Activated CD4-positive, alpha-beta T cell treated with anti-CD3 and anti-CD28 coated beads, Interleukin-2, amount 10 ng/mL, durations not matched to agents 24 days and 14 days (primary cell): ENCODE measurements at places on chromosomes 2 and 18. TPM values are rescaled to one million over a fixed set of nuclear protein-coding genes. Genes with fewer than 3 reads are reported as not detected.
A peak's percentile ranks its signal among the peaks of the same experiment; 100 is the strongest.

The ACMSD gene
- not detected in 2 replicates for total RNA-seq

The RASGRP3 gene
- total RNA-seq, result 3.3 and 5.3 TPM in 2 replicates

The AGXT gene
- not detected in 2 replicates for total RNA-seq

The STARD6 gene
- not detected in 2 replicates for total RNA-seq

The REG1A gene
- not detected in 2 replicates for total RNA-seq

The FTCDNL1 gene
- 2.0 and 2.1 TPM in 2 replicates for total RNA-seq

GRCh38 chr2:44912660-44913059, 28.8 kb upstream of the SIX3 start:
- no peak for DNase-seq

DNA sequence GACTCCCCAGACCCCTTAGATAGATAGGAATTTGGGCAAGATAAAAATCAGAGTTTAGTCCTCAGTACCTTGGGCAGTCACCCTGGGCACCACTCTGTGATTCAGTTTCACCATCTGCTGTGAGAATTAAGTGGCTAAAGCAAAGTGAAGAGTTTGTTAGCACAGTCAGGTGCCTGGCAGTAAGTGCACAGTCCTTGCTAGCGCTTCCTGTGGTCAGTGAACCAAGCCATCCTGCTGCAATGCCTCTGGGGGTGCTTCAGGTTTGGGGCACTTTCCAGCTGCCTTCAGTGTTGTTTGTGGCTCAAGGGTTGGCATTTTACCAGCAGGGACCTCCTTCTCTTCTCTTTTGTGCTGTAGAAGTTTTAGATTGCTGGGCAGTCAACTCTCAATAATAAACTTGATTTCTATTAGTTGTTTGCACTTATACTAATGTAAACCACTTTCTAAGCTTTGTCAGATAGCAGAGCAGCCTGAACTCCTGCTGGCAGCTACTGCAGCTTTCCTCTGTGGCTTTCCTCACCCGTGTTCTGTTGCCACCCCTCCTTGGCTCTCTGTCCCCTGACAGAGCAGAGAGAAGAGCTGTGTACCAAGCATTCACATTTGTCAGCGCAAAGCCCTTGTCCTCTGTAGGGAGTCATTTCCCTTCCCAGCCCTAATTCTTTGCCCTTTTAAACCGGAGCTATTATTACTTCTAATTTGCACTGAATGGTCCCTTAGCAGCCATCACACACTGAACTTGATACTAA, 48.4 kb upstream of the RMP24 start:
- DNase-seq, result no peak

GRCh38 chr2:164388511-164388910, 232.8 kb downstream of the GRB14 start:
- DNase-seq, result no peak

GRCh38 chr2:2850859-2851258, 519.8 kb upstream of the MYT1L start:
- DNase-seq, result no peak

- DNase-seq, result no peak
These were observed 119.2 kb downstream of the KCNF1 start for GRCh38 chr2:11030909-11031308.

DNA sequence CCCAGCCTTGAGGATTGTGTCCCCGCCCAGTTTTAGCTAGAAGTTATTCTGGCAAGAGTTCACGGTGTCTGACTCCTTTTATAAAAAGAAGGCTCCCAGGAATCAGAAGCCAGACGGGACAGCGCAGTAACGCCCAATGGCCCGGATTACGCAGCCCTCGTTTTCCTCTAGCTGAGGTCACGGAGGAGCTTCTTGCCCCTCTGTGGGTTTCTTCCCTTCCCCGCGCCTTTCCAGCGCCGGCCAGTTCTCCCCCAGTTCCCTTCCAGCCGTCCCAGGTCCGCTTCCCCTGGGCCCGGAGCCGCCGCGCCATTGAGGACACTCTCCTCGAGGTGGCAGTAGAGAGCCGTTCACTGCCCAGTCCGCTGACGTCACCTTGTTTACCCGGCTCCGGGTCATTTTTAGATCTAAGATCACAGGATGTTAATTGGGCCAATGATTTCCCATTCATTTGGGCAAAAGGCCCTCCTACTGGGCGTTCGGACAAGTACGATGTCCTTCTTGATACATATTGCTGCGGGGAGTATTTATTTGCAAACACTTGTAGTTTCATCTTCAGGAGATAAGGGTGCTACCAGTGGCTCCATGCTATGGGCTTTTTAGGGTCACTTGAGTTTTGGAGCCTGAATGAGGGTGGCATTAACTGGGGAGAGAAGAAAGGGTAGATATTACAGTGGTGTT, 81.5 kb upstream of the PPM1B start:
- peak; percentile 96 for DNase-seq

DNA sequence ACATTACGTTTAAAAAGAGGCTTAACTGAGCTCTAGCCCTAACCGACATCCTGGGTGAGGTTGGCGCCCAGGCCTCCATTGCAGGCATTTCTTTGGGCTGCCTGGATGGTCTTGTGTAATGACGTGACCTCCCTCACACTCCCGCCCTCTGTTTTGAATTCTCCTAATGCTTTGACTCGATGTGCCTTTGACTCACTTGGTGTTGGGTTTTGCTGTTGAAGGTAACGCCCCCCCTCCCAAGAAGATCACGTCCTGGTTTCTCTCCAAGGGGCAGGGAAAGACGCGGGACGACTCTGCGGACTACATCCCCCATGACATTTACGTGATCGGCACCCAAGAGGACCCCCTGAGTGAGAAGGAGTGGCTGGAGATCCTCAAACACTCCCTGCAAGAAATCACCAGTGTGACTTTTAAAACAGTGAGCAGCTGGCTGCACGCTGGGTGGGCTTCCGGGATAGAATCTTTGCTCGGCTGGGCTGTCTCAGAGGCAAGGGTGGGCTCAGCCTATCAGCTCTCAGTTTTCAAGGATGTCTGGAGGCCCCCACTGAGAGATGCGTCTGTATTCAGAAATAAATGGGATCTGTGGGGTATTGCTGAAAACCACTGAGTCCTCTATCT, 87.9 kb upstream of the ATG16L1 start:
- DNase-seq, result no peak

DNA sequence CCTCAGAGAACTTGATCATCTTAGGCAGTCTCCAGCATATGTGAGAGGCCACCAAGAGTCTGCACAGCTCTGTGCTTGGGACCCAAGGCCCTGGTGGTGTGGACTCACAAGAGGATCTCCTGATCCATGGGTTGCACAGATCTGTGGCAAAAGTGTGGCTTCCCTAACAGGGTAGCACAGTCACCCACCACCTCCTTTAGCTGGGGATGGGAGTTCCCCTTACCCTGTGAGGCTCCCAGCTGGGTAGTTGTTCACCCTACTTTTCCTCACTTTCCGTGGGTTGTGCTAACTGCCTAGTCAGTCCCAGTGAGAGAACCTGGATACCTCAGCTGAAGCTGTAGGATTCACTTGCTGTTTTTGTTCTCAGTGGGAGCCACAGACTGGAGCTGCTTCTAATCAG, 123.7 kb downstream of the FTCDNL1 start:
- no peak for DNase-seq

- no peak for DNase-seq
These were observed 53.6 kb downstream of the PARD6G start for GRCh38 chr18:80193701-80194100.

DNA sequence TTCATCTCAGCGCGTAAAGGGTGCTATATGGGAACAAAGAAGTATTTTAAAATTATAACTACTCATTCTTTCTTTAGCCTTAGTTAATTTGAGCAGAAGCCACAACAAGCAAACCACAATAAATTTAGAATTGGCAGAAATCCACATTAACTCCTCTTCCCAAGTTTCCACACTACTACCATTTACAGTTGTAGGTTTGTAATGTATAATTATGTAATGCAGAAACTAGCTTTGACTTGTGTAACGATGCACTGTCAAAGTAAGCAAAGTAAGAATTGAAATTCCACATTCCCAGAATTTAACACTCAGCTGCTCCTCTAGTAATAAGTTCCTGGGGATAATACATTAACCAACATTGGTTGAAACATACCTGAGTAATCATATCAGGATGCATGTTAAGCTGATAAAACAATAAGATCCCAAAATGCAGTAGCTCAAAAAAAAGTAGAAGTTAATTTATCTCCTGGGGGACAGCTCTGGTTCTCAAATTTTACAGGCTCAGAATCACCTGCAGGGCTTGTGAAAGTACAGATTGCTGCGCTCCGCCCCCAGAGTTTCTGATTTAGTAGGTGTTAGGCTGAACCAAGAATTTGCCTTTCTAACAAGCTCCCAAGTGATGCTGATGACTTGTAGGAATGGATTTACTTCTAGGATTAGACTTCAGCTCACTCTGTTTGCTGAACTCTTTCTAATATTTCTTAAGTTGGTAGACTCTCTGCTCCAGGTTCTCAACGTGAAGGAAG, 9.9 kb downstream of the GRP start:
- no peak for DNase-seq

DNA sequence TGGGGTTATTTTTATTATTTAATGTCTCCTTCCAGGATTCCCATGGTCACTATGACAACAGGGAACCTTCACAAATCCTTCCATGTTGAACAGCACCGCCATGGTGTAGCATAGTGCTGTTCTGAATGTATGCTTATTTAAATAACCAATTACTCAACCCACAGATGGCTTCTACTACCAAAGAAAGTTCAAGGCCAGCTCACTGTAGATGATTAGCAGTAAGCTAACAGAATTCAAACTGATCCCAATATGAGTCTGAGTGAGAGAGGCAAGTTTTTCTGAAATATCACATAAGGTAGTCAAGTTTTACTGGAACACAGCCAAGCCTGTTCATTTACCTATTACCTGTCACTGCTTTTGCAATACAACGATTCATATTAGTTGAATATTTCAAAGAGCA, 51.2 kb downstream of the CLASP1 start:
- no peak for DNase-seq

DNA sequence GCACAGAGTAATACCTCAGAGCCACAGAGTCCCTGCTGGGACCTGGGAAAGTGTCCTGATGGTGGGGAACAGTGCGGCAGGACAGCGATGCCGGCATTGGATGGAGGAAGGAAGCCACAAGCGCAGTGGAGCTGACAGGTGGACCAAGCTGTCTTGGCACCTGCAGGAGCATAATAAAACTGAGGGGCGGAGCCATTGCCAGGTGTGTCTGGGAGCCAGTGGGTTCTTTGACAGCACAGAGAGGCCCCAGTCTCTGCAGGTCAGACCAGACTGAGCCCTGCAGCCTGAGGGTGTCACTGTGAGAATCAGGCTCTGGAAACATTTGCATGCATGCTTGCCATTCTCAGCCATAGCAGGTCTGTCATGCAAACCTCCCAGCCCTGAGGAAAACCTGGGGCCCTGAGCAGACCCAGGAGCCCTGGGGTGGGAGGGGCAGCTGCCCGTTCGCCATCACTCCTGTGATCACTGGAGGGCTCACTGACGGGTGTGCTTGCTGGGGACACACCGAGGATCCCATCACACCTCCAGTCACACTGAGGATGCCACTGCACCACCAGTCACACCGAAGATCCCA, 210.5 kb upstream of the HDAC4 start:
- DNase-seq, result no peak
